Stimulated activated CD4-positive, alpha-beta T cell treated with anti-CD3 and anti-CD28 coated beads, Interleukin-4, amount 100 ng/mL, for 4 hours (primary cell): ENCODE measurements at places on chromosomes 3 and 15.
A peak's percentile ranks its signal among the peaks of the same experiment; 100 is the strongest.

GRCh38 chr15:82774496-82774895 lies 31.4 kb downstream of the FSD2 start:
- DNase-seq: no peak

DNA sequence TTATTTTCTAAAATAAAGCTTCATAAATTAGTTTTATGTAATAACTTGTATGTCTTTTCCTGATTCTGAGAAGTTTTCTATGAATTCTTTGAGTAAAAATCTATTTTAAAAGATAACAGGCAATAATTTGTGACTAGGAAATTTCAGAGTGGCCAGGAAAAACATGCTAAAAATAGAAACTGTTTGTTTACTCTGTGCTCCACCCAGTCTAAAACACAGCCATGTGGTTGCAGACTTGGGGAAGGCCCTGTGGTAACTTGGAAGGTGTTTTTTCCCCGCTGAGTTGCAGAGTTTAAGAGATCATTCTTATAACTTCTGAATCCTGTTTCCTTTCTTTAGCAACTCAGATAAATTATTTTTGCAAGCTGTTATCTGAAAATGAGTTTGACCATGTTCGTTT lies 21.9 kb downstream of the PLCL2 start:
- no peak for DNase-seq

DNA sequence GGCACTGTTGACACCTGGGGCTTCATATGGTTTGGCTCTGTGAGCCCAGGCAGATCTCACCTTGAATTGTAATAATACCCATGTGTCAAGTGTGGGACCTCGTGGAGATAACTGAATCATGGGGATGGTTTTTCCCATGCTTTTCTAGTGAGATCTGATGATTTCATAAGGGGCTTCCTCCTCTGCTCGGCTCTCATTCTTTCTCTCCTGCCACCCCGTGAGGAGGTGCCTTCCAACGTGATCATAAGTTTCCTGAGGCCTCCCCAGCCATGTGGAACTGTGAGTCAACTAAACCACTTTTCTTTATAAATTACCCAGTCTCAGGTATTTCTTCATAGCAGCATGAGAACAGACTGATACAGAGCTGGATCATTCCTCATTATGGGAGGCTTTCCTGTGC lies 655.9 kb upstream of the ADAMTS9 start:
- DNase-seq: no peak

- no peak for DNase-seq
Measured at GRCh38 chr15:39447346-39447745, 133.5 kb upstream of the THBS1 start.

- no peak for DNase-seq
Measured at GRCh38 chr3:172258624-172259023, 189.6 kb downstream of the GHSR start.

GRCh38 chr3:16060945-16061344 lies 113.5 kb upstream of the GALNT15 start:
- no peak for DNase-seq

DNA sequence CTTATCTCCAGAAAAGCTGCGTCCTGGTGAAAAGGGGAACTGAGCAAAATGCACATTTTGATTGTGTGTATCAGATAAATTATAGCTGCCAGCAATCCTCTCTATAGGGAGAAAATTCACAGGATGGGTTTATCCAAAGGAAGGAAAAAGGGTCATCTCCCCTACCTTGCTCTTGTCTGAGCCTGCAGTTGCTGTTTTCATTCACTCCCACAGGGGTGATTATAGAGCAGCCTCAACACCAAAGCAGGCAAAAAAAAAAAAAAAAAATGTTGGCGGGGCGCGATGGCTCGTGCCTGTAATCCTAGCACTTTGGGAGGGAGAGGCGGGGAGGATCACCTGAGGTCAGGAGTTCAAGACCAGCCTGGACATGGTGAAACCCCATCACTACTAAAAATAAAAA lies 333.7 kb downstream of the ROBO2 start:
- DNase-seq: no peak

GRCh38 chr3:86228101-86228500 lies 762.8 kb downstream of the VGLL3 start:
- DNase-seq: no peak

DNA sequence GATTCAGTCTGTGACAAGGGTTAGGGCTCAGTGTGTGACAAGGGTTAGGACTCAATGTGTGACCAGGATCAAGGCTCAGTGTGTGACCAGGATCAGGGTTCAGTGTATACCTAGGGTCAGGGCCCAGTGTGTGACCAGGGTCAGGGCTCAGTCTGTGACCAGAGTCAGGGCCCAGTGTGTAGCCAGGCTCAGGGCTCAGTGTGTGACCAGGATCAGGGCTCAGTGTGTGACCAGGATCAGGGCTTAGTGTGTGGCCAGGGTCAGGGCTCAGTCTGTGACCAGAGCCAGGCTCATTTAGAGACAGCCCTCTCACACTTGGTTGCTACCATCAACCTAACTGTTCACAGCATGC lies 24.2 kb downstream of the LOXL1 start:
- DNase-seq: no peak

DNA sequence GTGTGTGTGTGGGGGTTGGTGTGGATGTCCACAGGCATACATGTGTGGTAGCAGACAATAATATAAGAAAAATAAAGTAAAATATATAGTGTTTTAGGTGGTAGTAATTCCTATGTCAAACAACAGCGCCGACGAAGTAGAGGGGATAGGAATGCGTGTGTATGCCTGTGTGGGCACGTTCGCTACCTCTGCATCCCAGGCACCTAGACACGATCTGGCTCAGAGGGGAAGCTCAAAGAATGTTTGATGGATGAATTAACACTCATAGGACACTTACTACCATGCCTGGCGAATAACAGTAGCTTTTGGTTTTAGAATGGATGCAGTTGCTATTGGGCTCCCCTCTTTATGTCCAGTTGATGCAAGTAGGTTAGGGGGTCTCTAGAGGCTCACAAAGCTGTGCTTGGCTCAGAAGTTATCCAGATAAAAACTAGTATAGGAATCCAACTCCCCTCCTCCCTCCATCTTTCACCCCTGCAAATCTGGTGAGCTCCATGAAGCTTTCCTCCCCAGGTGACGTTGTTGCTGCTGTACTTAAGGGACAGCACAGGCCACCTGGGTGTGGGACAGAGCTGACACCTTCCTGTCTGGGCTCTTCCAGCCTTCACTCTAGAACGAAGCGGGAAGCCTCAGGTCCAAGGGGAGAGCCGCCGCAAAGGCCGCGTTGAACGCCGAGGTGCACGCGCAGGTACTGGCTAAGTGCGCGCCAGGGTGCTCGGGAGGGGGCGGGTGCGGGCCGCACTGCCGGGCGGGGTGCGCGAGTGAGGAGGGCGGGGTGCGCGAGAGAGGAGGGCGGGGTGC lies 192.6 kb upstream of the LYSMD4 start:
- DNase-seq: peak; percentile 76

DNA sequence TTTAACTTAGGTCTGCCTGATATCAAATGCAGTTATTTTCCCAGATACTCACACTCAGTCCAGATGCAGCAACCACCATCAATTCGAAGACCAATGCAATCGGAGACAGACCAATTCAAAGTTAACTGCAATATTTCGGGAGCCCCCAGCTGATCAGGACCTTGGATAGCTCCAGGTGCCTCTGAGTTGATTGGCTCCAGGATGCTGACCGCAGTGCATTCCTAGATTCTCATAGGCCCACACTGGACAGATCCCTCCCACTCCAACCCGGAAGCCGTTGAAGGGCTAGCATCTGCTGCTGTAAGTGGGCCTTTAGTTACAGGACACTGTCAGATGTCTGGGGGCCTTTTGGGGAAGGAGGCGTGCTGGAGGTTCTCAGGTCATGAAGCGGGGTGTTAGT lies 89.5 kb upstream of the ATP2B2 start:
- DNase-seq: no peak

DNA sequence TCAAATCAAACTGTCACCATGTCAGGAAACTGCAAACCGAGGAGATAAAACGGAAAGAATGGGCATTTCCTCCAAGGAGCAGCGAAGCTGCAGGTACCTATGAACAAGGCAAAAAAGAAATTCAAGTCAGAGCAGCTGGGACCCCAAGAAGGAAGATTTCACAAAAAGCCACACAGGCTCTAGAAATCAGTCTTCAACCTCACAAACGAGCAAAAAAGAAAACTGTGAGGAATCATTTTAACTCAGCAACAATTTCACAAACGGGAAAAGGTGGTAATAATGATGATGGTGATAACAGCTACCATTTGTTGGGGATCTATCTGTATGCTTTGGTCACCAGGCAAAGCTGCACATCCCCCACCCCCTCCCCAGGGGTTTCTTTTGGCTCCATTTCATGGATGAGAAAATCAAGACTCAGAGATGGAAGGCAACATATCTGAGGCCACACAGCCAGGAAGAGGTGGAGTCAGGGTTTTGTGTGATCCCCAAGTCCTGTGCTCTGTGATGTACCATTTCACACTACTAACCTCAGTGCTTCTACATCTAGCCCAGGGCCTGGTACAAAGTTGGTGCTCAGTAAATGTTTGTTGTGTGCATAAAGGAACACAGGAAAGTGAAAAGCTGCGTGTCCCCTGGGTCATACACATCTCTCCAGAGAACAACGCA lies 109.9 kb downstream of the IQSEC1 start:
- no peak for DNase-seq

GRCh38 chr3:41093476-41093875 lies 105.8 kb upstream of the CTNNB1 start:
- DNase-seq: no peak
